ENCODE measurements at places on chromosomes 5 and 9.

GRCh38 chr5:122155546-122155945, 26.2 kb downstream of the ZNF474 start:
- DNase-seq, result no peak

DNA sequence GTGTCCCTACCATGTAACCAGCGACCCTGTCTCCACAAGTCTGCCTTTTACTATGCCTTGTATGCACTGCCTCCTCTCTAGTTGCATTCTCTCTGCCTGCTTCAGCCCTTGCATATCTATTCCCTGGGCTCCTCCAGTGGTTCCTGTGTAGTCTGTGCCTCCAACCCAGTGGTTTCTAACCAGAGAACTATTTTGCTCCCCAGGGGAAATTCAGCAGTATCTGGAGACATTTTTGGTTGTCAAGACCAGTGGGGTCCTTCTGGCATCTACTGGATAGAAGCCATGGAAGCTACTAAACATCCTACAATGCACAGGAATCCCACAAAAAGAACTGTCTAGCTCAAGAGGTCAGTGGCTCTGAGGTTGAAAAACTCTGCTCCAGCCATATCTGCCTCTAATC, 224.1 kb upstream of the RASEF start:
- DNase-seq, result no peak

DNA sequence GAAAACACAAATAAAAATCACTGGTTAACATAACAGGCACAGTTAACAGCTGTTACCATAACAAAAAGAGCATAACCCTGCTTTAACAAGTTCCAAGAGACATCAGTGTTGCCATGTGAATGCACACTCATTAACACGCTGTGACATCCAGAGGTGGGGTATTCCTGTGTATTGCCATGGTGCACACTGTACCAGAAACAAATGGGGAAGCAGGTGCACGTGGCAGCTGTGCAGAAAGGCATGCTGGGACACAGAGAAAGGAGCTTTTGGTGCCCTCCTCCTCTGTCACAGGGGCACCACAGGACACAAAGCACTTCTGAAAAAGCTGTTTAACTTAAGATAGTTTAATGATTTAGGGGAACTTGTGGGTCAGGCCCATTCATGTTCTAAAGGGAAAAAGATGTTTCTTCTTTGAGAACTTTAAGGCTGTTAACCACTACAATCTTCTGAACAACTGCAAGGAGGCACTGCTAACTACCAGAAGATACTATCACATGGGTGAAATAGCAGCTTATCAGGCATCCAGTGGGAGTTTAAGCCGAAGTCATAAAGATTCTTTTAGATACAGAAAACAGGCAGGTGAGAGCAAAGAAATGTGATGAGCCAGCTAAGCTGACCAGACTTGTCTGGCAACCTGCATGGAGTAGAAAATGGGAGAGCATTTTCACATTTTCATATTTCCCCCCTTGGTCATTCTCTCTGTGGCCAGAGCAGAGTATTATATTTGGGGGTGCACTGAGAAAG, 56.4 kb upstream of the GOLPH3 start:
- DNase-seq, result no peak

DNA sequence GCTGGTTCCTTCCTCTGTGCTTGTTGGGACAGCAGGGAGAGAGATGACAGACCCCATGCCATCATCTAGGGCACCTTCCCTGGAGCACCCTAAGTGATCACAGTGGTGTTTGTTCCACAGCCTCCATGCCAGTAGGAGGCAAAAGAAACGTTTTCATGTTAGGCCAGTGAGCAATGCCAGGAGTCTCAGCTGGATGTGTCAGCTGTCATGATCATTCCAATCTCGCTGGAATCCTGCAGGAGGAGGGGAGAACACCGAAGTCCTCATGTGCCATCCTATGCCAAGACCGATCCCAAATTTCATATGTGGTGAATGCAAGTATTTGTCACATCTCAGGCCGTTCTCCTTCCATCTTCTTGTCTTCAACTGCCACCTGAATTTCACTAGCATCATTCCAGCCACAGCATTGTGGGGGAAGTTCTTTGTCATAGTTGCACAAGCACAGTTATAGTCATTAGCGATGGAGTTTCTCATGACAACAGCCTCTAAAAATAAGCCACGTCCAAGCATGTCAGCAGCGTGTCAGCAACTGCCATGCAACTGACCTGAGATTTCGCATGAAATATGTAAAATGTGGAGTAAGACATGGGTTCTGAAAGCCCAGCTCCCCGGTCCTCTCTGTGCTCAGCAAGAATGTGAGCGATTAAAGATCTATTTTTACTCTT, 97.2 kb upstream of the DNAH5 start:
- DNase-seq, result no peak

- DNase-seq, result peak; percentile 76
Measured at GRCh38 chr5:74630453-74631066, 10.0 kb downstream of the ENC1 start.

- no peak for DNase-seq
Measured at GRCh38 chr5:80406980-80407734, 707 bp upstream of the ZFYVE16 start.

- peak; percentile 27 for DNase-seq
Measured at GRCh38 chr5:88860501-88860900, 22.5 kb downstream of the MEF2C start.

DNA sequence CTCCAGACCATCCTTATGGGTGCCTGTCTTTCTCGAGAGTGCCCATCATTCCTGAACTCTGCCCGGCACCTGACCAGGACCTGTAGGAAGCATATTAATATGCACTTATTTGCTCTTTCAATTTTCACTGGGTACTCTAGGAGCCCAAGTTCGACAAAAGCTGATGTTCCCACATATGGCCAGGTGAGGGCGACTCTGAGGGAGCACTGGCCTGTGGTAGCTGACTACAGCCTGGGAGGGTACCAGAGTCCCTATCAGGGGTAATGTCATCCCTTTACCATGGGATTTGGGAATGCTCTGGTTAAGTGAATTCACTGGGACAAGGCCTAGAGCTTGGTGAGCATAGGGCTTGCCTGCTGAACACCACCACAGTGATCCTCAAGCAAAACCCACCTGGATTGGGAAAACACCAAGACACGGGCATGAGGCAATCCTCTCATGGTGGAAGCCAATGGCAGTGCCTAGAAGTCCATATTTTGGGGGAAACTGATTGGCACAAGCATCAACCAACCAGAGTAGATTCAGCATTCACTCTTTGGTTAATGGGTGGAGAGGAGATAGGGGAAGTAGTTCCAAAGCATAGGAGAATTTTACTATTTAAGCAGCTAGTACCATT, 112.2 kb downstream of the MTX3 start:
- no peak for DNase-seq

- no peak for DNase-seq
Measured at GRCh38 chr9:34341659-34342295, 12.4 kb downstream of the NUDT2 start.

DNA sequence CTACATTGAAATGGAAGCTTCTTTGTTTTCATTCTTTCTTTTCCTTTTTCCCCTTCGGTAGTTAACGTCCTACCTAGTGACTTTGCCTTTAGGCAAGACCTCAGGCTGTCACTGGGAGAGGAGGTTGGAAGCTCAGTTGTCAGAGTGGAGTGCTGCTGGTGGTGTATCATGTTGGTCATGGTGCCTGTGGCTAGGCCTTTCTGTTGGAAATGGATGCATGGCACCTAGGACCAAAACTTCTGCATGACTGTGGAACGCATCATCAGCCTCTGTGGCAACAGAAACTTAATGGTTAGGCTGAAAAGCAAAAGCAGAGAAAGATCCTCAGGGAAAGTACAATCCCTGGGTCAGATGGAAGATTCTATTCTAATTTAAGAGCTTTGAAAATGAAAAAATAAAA, 57.9 kb downstream of the OSTF1 start:
- peak; percentile 19 for DNase-seq

DNA sequence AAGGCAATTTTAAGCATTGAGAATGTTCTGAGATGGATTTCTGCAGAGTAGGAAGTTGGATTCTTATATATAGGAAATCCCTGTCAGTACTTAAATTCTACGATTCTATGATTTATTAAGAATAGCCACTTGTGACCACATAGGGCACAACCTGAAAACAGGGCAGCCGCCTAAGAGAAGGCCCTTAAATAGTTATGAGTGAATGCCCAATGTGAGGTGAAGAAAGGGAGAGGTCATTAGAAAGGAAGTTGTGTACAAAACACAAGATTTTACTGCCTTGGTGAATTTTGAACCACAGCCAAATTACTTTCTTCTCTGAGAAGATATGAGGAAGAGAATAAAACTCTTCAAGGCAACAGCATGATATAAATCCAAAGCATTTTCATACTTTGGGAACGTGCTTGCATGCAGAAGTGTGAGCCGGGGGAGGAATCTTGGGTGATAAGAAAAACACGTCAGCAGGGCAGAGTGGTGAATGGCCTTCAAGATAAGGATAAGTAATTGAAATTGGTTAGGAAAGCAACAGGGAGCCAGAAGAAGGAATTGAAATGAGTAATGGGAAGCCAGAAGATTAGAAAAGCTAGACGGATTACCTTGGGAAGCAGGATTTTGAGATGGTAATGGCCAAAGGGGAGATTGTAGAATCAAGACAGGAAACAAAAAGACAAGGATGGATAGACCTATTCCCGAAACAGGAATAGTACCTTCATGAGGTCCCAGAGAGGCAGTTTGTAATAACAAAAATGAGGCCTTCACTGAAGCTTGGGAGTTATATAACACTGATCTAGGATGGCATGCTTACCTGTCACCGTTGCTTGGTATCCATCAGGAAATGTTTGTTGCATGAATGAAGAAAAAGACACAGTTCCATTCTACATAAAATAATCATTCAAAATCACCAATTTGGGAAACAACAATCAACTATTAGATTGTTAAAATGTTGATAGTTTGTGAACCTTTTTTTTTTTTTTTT, 244.3 kb downstream of the PDE4D start:
- DNase-seq, result no peak

DNA sequence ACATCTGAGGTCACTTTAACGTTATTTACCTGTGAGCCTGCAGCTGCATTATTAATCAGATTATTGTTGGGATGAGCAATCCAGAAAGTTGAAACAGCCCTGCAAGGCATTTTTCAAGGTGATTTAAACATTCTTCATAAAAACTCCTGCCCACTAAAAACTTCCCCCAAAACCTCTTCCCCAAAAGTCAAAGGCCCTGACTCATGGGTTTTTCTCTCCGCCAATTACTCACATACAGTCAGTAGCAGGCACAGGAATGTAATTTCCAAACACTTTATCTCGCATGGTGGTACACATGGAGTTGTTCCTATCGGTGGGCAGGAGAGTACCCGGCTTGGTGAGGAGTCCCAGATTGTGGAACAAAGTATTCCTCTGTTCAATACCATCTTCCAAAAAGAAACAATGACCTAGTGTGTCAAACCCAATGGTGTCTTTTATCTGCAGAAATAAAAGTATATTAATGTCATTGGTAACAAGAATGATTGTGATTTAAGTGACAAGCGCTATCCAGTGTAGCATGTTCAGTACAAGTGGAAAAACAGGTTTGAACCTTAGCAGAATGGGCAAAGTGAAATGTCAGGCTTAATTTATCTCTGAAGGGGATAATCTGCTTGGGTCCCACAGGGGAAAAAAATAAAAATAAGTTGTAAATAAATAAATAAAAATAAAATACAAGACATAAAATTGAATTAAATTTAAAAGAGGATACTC, 38.3 kb downstream of the CEMIP2 start:
- no peak for DNase-seq

- no peak for DNase-seq
Measured at GRCh38 chr5:4243479-4244264, 648.0 kb downstream of the IRX1 start.

GRCh38 chr9:129851821-129852220, 16.6 kb downstream of the USP20 start:
- no peak for DNase-seq

DNA sequence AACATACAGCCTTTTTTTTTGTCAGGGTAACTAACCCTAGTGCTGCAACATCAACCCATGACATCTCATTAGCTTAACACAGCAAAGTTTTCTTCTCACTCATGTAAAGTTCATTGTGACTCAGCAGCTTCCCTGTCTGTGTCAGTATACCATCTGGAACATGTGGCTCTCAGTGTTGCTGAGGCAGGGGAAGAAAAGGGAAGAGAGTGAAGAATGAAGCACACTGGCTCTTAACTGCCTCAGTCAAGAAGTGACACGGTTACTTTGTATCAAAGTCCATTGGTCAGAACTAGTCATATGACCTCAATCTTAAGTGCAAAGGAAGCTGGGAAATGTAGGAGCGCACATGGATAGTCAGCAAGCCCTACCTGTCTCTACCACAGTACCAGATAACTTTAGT, 185.0 kb upstream of the ELL2 start:
- peak; percentile 76 for DNase-seq

- DNase-seq, result no peak
Measured at GRCh38 chr5:93596676-93597490, 13.9 kb downstream of the NR2F1 start.

GRCh38 chr9:36165826-36166167, 3.4 kb upstream of the CCIN start:
- DNase-seq, result peak; percentile 73

All from adipocyte (in vitro differentiated cells).